Fibroblast of lung (primary cell): ENCODE measurements at places on chromosomes 7 and 10. TPM values are rescaled to one million over a fixed set of nuclear protein-coding genes. Genes with fewer than 3 reads are reported as not detected.

Gene HOXA7
- 1.0 and 1.2 TPM in 2 replicates for total RNA-seq

Gene SEMA4G
- total RNA-seq, result 0.51 and 1.8 TPM in 2 replicates

Gene DRGX
- total RNA-seq, result not detected in 2 replicates

Gene OR6V1
- total RNA-seq, result not detected in 2 replicates

Gene PLXDC2
- total RNA-seq, result 5.1 and 12.3 TPM in 2 replicates

Gene RAMP3
- under 0.01 and 0.17 TPM in 2 replicates for total RNA-seq

Gene RABGEF1
- 40.1 and 47.9 TPM in 2 replicates for total RNA-seq

Gene CFAP70
- total RNA-seq, result 1.0 and 1.3 TPM in 2 replicates

Gene NPSR1
- not detected in 2 replicates for total RNA-seq

Gene SAMD8
- 39.0 and 51.5 TPM in 2 replicates for total RNA-seq

Gene FAM13C
- total RNA-seq, result 3.9 and 5.9 TPM in 2 replicates

Gene PTF1A
- total RNA-seq, result not detected in 2 replicates

Gene LRRN3
- 0.26 and 1.8 TPM in 2 replicates for total RNA-seq

Gene CPN1
- not detected in 2 replicates for total RNA-seq

Gene CNTNAP2
- total RNA-seq, result not detected in 2 replicates

Gene TACC2
- 4.6 and 7.6 TPM in 2 replicates for total RNA-seq

Gene LRRC18
- under 0.01 and 0.66 TPM in 2 replicates for total RNA-seq

Gene RADIL
- 0.33 and 0.51 TPM in 2 replicates for total RNA-seq

Gene MUC12
- total RNA-seq, result 0.50 and 0.51 TPM in 2 replicates

Gene GDI2
- total RNA-seq, result 474 and 483 TPM in 2 replicates
